ENCODE measurements at places on chromosomes 11 and 22. TPM values are rescaled to one million over a fixed set of nuclear protein-coding genes. Genes with fewer than 3 reads are reported as not detected.

FAM181B gene
- not detected for total RNA-seq

ASPHD2 gene
- not detected for total RNA-seq

MRE11 gene
- total RNA-seq = 4.5 TPM

OR5F1 gene
- total RNA-seq = not detected

MAPK12 gene
- 3.5 TPM for total RNA-seq

MYO7A gene
- 33.9 TPM for total RNA-seq

NRGN gene
- 1.4 TPM for total RNA-seq

CFL1 gene
- total RNA-seq = 219 TPM

MLC1 gene
- total RNA-seq = not detected

CTSW gene
- 1.2 TPM for total RNA-seq

UEVLD gene
- 10.0 TPM for total RNA-seq

TIRAP gene
- 12.1 TPM for total RNA-seq

PHF21A gene
- total RNA-seq = 17.1 TPM

UQCR10 gene
- total RNA-seq = 61.0 TPM

GLB1L2 gene
- 0.61 TPM for total RNA-seq

PTGDR2 gene
- total RNA-seq = 0.12 TPM

- DNase-seq = no peak
These were observed 87.0 kb downstream of the GRK3 start for GRCh38 chr22:25651332-25652085.

GRCh38 chr11:8634498-8634897, 40.5 kb upstream of the STK33 start:
- no peak for DNase-seq

DNA sequence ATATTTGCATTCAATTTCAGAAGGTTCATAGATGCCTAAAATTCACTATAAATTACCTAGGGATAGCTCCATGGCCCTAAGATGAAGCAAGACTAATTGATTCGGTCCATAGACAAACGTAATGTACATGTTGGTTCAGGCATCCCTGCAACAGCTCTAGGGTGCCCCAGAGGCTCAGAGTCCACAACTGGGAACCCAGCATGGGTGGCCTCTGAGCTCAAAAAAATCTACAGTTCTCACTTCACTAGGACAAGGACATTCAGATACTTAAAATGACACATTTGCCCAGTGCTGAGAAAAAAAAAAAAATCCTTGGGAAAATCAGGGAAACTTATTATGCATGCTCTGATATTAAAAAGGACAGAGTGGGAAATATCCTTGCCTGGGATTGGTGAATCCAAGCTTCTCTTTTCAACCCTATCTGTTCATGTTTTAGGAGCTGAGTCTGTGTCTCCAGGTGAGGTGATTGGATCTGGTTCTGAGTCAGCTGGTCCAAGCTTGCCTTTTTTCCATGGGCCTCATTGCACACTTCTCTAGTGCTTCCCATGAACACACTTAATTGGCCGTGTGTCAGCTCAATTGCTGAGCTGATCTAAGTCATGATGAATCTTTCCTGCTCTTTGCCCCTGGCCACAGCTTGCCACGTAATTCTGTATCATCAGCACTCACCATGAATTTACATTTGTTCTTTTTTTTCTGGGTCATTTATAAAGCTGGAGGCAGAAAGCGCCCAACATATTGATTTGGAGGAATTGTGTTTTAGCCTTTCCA, 116.3 kb upstream of the RCN1 start:
- DNase-seq = no peak

- DNase-seq = peak; percentile 25
These were observed 22.0 kb upstream of the P2RY6 start for GRCh38 chr11:73249853-73250783.

DNA sequence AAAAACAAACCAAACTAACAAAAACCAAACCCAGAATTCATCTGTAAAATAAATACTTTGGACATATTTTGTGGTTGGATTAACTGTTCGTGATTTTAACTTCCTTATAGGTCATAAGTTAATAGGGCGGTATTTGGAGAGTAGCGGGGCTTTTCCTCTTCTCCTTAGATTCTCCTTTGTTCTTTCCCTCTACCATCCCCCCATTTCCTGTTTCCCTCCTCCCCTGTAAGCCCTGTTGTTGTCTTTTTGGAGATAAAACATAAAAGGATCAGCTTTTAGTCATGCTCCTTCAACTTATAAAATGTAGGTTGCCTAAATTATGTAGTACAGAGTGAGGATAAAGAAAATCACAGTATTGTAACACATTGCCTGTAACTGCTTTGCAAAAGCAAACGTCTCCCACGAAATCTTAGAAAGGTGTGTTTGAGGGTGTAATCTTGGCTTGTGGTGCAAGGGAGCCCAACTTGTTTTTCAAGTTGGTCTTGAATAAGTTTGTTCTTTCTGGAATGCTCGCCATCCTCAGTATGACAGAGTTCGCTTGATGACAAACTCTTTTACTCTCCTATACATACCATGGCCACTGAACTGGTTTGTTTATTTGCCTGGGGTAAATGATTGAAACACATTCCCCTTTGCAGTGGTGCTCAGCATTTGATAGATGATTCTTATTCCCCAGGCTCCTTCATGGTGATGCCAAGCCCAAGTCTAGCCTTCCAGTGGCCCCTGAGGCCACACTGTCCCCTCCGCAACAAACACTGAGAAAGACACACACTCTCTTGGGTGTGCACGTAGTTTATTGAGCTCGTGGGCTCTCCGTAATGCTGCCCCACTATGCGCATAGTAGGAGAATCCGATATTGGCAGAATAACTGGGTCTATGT, 49.4 kb downstream of the TEAD1 start:
- no peak for DNase-seq

DNA sequence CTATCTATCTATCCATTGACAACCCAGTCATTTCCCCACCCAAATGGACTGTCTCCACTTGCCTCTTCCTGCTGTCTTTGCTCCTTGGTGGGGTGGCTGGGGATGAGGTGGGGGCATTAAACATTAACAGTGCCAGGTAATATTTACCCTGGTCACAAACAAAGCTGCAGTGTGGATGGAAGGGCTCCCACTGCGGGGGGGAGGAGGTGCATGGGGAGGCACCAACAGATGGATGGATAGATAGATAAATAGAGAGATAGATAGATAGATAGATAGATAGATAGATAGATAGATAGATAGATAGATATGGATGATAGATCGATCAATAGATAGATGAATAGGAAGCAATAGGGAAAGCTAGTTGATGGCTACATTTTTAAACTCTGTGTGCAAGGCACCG, 2.3 kb upstream of the FXYD2 start:
- DNase-seq = no peak

- DNase-seq = no peak
These were observed 22.9 kb upstream of the CARS1 start for GRCh38 chr11:3080104-3080503.

- DNase-seq = no peak
These were observed 14.0 kb downstream of the GRIK4 start for GRCh38 chr11:120525261-120526171.

DNA sequence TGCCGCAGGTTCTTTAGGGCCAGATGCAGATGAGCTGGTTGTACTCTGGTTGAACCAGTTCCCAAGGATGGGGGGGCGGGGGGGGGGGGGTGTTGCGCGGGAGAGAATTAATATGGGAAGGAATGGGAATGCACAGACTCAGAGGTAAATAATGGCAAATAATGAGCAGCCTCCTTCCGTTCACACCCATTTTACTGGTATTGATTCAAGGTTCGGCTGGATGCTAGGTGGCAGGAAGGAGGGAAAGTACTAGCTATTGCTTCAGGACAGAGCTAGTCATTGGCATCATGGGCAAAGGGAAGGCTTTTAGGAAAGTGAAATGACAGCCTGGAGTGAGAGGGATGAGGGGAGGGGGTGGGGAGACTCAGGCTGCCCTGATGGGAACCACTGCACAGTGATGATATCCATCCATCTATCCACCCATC, at the start of gene VSTM5:
VSTM5 (minus strand) TSS at position 25 of the 425 bp plus-strand sequence. CDS start 116 bp downstream, outside the sequence.
- no peak for DNase-seq

DNA sequence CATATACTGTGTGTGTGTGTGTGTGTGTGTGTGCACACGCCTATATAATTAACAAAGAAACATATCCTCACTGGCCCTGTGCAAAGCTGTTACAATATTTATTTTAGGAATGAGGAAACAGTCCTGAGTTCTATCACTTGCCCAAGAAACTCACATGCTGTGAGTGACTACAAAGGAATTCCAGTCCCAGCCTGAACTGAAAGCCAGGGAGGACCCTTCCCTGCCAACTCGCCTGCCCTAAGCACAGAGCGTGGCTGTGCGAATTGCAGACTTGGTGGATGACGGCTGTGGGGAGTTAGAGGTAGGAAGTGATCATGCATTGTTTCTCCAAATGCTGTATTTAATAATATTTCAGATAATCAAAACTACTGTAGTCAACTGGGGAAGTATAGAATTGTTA, 26.4 kb upstream of the CD5 start:
- DNase-seq = no peak

DNA sequence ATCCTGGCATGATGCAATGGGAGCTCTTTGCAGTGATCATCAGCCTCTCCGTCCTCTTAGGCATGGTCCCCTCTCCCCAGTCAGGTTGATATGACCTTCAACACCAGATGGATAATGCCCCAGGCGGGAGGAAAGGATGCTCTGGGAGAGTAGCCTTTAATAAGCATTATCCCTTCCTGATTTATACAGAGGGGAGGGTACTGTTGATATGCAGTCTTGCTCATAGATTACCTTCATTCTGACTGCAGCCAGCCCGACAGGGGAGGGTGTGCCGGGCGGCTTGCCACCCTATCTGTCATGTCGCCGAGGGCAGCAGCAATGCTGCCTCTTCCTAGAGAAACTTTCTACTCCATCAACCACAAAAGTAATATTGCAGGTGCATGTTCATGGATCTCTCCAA, 497.4 kb downstream of the OPCML start:
- no peak for DNase-seq

GRCh38 chr11:117997823-117998579, 11.8 kb downstream of the IL10RA start:
- DNase-seq = no peak

DNA sequence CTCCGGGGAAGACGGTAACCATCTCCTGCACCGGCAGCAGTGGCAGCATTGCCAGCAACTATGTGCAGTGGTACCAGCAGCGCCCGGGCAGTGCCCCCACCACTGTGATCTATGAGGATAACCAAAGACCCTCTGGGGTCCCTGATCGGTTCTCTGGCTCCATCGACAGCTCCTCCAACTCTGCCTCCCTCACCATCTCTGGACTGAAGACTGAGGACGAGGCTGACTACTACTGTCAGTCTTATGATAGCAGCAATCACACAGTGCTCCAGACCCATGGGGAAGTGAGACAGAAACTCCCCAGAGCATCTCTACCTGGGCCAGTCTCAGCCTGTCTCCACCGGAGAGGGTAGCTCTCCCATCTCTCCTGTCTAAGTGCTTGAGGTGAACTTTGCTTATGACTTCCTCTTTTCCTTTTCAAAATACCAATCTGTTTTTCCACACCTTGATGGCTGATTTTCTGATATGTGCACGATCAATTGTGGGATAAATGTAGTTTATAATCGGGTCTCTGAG, 48.5 kb upstream of the VPREB1 start:
- DNase-seq = no peak

DNA sequence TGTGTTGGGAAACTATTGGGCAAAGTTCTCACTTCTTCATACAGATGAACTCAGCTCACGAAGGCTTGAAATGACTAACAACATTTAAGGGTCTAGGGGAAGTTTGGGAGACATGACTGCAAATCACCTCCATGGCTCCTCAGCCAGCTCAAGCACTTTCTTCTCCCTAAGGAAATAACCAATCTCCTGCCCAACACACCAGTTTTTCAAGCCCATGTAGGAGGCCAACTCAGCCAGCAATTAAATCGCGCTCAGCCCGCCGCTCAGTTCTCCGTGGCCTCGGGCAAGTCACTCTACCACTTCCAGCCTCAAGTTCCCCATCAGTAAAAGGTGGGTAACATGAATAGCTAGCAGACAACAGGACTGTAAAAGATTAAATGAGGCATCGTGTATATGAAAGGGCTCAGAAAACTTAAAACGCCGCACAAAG, 796 bp downstream of the POLDIP3 start:
- no peak for DNase-seq

GRCh38 chr22:47627556-47628253, 865.3 kb downstream of the TBC1D22A start:
- no peak for DNase-seq

DNA sequence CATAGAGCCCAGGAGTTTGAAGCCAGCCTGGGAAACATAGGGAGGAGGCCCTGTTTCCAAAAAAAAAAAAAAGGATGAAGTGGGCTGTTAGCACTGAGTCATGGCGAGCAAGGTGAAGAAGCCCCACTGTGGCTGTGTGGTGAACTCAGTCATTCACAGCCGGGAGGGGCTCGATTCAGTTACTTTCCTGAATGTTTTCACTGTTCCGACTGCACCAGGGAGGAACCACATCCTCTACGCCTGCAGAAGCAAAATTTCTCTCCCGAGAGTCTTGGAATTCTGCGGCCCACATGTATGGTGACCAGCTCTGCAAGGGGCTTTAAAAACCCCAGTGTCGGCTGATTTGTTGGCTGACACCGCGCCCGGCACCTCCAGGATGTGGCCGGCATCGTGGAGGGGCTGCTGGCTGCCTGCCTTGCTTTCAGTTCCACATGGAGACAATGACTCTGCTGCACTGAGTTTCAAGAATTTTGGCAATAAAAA, 27.8 kb upstream of the GRAMD4 start:
- DNase-seq = peak; percentile 51

DNA sequence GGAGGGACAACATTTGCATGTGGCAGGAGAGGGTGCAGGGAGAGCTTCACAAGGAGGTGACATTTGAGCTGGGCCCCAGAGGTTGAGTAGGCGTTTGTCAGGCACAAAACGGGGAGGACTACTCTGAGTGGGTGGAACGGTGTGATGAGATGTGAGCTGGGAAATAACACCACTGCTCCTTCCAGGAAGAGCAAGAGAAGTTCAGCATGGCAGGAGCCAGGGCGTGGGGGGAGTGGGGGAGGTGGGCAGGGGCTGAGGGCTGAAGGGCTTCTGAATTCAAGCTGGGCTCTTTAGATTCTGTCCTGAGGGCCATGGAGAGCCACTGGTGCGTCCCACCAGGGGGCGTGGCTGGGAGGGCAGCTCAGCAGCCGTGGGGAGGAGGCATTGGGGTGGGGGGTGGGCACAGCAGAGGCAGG, 54.2 kb downstream of the OTOG start:
- no peak for DNase-seq

GRCh38 chr11:134207538-134208239, 16.1 kb downstream of the NCAPD3 start:
- DNase-seq = no peak

DNA sequence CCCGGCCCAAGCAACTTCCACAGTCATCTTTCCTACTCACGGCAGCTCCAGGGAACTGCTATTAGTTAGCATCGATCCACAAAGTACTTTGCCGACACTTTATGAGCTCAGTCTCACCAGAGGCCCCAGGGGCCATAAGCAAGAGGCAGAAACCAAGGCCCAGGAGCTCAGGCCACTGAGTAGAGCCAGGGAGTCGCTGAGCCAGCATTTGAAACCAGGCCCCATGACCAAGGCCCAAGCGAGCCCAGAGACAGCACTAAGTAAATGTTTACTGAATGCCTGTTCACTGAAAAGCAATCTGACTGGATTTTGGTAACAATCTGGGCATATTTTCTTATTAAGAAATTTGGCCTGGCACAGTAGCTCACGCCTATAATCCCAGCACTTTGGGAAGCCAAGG, 43.3 kb downstream of the ARRB1 start:
- DNase-seq = no peak
